ENCODE measurements at places on chromosomes 4 and X. TPM values are rescaled to one million over a fixed set of nuclear protein-coding genes. Genes with fewer than 3 reads are reported as not detected.
A peak's percentile ranks its signal among the peaks of the same experiment; 100 is the strongest.

The GAGE12E gene
- not detected for total RNA-seq

- peak; percentile 15 for DNase-seq
These were observed 417.4 kb downstream of the SPOCK3 start for GRCh38 chr4:166816890-166817289.

DNA sequence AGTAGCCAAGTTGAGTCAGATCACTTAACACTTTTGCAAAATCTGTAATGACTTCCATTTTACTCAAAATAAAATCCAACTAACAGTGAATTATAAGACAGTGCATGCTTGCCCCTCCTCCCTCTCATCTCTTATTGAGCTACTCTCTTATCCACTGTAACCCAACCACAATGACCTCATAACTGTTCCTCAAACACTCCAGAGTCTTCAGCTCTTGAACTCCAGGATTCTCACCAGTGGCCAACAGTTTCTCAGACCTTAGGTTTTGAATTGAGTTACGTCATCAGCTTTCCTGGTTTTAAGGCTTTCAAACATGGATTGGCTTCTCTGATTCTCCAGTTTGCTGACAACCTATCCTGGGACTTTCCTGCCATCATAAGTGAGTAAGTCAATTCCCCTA, 938.3 kb downstream of the RAB28 start:
- no peak for DNase-seq

DNA sequence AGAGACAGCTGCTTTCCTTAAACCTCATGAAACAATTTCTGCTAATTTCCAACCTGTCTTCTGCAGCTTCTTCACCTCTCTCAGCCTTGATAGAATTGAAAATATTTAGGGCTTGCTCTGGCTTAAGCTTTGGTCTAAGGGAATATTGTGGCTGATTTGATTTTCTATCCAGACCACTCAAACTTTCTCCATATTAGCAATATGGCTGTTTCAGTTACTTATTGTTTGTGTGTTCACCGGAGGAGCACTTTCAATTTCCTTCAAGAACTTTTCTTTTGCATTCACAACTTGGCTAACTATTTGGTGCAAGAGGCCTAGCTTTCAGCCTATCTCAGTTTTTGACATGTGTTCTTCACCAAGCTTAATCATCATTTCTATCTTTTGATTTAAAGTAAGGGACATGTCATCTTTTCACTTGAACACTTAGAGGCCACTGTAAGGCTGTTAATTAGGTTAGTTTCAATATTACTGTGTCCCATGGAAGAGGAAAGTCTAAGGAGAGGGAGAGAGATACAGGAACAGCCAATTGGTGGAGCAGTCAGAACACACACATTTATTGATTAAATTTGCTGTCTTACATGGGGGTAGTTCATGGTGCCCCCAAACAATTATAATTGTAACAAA, 213.2 kb downstream of the RASL11B start:
- DNase-seq = no peak

DNA sequence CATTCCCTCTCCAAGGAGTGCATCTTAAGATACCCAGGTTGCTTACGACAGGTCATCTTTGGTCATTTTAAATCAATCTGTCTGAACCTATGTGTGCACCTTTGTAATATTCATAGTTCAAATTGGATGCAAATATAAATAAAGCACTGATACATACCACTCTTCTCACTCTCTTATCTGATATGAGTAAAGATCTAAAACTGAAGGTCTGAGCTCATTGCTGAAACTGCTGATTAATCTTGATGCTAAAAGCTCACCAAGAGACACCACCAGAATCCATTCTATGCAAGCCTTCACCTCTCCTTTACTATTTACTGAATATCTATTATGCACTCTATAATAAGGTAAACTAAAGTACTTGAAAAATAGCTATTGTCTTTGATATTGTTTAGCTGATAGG, 16.6 kb downstream of the HSD17B13 start:
- DNase-seq = no peak

DNA sequence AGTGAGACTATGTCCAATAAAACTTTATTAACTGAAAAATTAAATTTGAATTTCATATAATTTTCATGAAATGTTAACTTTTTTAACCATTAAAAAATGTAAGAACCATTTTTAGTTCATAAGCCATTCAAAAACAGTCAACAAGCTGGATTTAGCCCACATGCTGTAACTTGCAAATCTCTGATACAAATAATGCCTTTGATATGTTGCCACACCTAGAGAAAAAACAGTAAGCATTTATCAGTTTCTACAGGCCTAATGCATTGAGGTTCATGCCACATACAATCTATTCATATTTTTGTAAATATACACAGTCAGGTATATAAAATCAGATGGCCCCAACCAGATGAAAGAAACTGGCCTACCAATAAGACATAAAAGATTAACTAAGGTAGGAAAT, 52.8 kb downstream of the LCORL start:
- no peak for DNase-seq

- peak; percentile 82 for DNase-seq
These were observed 69.8 kb downstream of the RPS3A start for GRCh38 chr4:151169223-151169622.

The CYSLTR1 gene
- 0.48 TPM for total RNA-seq

GRCh38 chrX:18951032-18951431, 32.9 kb downstream of the PHKA2 start:
- DNase-seq = no peak

DNA sequence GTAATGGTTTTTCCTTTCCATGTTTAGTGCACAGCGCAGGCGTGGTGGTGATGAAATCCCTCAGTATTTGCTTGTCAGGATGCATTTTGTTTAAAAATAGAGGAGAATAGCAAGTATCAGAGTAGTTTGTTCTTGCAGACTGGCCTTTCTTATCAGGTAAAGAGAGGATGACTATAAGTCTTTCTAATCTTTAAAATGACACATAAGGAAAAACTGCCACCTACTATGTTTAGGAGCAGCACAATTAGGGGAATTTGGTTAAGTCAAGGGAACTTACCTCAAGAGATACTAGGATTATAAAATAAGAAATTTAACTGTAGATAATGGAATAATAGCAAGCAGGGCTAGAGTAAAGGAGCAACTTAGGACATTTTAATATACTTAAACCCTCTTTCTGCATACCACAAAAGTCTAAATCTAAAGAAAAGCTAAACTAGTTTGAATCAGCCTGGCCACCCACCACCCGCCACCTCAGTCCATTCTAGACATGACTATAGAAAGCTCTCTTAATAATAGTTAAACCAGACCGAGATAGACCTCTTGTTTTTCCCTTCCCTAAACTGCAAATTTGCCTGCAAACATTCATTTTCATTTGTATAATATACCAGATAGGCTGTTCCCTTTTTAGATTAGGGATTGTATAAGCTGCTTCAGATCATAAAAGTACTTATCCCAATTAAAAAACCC, 62.0 kb downstream of the APOOL start:
- no peak for DNase-seq

DNA sequence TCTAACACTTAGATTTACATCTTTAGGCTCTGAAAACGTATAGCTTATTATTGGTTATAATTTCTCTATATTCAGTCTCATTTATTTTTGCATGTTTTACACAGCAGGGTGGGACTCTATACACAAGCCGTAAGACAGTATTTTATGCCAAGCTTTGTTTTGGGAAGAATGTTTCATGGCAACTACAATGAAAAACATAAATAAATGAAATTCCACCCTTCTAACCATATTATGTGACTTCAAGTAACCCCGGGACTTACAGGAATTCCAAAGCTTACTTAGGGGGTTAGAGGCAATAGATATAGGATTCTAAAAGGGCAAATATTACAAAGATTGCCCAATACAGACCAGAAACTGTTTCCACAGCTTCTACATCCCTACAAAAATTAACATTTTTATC, 370.9 kb downstream of the PRR32 start:
- no peak for DNase-seq

GRCh38 chr4:113811359-113811758, 49.8 kb upstream of the CAMK2D start:
- no peak for DNase-seq

DNA sequence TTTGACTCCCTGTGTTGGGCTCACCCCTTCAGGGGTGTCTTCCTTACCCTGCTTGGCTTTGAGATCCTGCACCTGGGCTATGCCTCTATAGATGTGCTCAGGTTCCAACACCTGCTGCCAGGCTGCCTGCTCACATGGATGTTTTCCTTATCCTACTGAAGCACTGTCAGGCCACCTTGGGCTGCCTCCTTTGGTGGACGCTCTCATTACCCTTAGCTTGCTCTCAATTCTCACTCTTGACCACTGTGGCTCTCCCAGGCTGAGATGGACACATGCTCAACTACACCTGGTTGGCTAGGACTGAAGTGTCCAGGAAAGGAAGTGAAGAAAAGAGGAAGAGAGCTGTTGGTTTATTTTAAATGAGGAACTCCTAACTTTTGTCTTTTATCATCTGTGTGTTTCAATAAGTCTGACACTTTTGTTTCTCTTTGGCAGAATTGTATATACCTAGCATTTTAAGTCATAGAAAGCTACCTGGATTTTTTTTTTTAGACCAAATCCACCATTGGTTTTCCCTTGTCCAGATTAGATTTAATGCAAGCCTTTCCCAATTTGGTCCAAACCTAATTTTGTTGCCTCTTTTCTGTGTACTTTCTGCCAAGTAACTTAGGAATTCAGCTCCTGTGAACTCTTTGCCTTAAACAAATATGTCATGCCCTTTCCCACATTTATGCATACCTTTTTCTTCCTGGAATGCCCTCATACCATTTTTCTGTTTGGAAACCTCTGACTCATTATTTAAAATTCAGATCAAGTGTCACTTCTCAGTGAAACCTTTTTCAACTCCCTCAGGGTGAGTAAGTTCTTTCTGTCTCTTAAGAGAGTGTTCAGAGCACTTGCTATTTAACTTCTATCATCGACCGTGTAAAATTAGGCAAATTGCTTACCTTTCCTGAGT, 175.8 kb downstream of the GC start:
- DNase-seq = no peak

All from ovary (tissue), 10 donors.